ENCODE measurements at places on chromosomes 4 and X.
A peak's percentile ranks its signal among the peaks of the same experiment; 100 is the strongest.

- DNase-seq = no peak
These were observed 95.7 kb downstream of the CPZ start for GRCh38 chr4:8688041-8688907.

DNA sequence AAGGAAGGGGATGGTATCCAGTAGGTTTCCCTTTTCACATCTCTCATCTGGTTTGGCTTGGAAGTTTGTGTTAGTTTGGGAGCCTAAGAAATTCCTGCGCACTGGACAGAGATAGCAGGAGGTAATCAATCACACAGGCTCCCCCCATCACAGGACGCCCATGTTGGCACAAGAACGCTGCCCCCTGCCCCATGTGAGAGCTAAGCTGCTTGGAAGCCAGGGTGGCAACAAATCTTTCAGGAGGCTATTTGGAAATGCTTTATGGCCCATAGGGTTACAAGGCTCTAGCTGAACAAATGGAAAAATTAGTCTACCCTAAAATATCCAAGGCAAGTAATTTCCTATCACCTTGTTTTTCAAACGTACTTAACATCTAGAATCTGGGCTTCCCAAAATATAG is 54.0 kb downstream of the SOD3 start:
- no peak for DNase-seq

- DNase-seq = no peak
These were observed 76.5 kb upstream of the BOD1L1 start for GRCh38 chr4:13704035-13704434.

DNA sequence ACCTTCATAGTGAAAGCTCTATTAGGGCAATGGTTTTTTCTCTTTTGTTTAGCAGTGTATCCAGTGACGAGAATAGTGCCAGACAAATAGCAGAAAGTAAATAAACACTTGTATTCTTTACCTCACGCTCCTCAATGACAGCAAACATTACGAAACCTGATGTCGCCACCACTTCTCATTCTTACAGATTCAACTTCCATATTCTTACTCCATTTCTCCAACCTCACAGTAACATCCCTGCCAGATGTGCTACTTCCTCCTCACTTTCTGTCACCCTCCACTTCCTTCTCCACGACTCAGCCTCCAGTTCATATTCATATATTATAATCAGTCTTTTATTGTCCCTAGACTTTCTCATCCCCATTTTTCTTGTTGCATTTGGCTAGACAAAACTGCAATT is 1956.2 kb upstream of the AGA start:
- peak; percentile 27 for DNase-seq

- DNase-seq = no peak
These were observed 50.0 kb downstream of the LUZP4 start for GRCh38 chrX:115339441-115340025.
